ENCODE measurements at places on chromosomes 3 and 15.

DNA sequence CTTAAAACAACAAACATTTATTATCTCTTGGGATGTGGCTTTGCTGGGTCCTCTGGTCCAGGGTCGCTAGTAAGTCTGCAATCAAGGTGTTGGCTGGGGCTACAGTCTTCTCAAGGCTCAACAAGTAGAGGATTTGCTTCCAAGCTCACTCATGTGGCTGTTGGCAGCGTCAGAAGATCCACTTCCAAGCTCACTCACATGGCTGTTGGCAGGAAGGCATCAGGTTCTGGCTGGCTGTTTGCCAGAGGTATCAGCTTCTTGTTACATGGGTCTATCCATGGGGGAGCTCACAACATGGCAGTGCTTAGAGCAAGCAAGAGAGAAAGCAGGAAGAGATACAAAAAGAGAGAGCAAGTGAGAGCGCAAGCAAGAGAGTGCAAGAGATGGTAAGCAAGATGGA, 15.0 kb upstream of the BNC1 start:
- DNase-seq = peak; percentile 73

GRCh38 chr15:76546805-76547204, 210.2 kb downstream of the ISL2 start:
- DNase-seq = no peak

- DNase-seq = no peak
Observed at GRCh38 chr15:62684123-62684808, 358.3 kb upstream of the TPM1 start.

GRCh38 chr3:30642849-30643361, 36.5 kb downstream of the TGFBR2 start:
- DNase-seq = no peak
